ENCODE measurements at places on chromosomes 2 and 18.

DNA sequence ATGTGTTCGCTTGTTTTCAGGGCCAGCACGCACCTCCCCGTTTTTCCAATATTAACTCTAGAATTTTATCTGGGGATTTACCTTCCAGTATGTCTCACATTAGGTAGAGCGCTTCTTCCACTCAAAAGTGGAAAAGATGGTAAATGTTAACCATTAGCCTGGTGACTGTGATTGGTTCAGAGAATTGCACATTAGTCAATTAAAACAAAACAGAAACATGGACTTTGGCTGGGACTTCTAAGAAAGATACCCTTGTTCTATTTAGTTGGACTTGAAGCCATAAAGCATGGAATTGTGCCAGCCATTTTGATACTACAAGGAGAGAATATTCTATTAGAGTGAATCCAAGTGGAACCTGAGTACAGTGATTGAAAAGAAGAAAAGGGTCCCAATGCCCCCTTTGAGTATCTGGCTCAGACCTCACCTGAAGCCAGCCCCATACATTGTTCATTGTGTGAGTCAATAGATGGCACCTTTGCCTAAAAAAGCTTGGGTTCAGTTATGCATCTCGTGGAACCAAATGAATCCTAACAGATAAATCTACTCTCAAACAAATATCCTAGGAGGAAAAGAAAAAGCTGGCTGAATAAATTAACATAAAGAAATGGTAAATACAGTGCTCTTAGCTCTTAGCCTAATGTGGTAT lies 354.3 kb downstream of the IRS1 start:
- no peak for DNase-seq

- no peak for DNase-seq
These were observed 280.2 kb downstream of the KCNJ3 start for GRCh38 chr2:154978710-154979109.

DNA sequence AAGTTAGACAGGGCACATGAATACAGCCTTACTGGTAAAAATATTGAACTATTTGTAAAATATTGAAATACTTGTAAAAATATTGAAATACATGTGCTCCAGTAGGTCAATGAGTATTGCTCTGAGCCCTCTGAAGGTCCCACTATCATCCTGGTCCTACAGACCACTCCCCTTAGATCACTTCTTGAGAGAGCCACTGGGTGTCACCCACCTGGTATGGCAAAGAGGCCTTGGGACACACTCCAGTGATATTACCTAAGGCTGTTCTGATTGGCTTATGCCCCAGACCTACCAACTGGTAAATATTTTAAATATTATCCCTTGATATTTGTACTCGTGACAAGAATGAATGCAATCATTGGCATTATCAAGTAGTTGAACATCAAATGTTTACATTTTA lies 5.0 kb downstream of the THSD7B start:
- no peak for DNase-seq

GRCh38 chr2:15271276-15271675 lies 289.9 kb downstream of the NBAS start:
- DNase-seq, result no peak

- DNase-seq, result no peak
These were observed 118.4 kb downstream of the ETAA1 start for GRCh38 chr2:67515538-67515937.

DNA sequence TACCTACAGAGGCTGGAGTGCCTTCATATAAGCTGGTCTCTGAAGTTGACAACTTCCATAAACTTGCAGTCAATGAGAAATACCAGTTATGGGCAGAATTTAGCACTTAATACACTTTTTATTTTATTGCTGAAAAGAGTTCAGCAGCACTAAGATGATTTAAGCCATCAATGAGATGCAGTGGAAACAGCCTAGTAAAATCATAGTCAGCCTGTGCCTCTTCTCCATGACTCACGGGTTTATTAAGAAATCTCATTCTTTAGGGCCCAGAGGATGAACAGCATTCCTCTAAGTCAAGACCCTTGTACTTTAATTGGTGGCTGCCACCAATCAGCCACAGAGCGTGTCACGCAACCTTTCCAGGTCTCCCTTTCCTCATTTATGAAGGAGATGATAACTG lies 1357.9 kb upstream of the CELF4 start:
- no peak for DNase-seq

DNA sequence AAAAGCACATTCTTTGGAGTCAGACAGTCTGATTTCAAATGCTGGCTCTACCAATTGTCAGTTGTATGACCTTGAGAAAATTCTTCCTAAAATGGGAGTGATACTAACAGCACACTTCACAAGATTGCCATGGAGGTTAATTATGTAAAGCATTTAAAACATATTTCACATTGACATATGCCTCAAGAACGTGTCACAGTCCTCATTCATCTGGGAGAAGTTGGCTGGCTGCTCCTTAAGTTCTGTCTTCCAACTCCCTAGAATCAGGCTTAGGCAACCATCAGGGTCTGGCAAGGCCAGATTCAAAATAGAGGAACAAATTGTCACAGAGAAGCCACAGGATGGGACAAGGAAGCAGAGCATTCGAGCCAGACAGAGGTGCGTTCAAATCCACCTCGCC lies 228.0 kb upstream of the RND3 start:
- DNase-seq, result no peak

GRCh38 chr2:3585261-3586109 lies 9.4 kb upstream of the COLEC11 start:
- DNase-seq, result peak; percentile 64

DNA sequence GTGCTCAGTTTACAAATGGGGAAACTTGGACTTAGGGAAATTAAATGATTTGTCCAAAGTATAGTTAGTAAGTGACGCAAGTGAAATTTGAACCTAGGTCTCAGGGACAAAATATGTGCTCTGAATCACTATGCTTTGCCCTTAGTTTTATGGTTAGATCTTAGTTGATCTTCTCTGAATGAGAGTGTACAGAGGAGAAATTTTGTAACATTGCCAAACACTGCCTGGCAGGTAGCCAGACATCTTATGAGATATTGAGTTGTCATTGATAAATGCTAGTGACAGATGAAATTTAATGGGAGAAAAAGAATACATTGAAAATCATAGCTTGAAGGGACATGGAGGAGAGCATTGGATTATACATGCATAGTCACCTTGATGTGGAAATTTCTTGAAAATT lies 91.4 kb downstream of the GALNT1 start:
- DNase-seq, result no peak

DNA sequence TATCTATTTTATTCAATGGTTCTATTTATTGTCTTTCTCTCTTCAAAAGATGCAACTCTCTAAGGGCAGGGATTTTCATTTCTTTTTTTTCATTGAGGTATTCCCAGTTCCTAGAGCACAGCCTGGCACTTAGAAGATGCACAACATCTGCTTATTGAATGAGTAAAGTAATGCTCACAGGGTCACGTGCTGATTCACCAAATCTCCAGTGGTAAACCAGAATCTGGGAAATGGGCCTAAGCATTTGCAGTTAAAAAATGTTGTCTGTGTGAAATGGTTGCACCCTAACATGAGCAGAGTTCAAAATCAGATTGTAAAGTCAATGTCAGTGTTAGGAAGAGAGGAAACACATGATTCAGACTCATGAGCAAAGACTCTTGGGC lies 15.8 kb downstream of the SLC8A1 start:
- no peak for DNase-seq

DNA sequence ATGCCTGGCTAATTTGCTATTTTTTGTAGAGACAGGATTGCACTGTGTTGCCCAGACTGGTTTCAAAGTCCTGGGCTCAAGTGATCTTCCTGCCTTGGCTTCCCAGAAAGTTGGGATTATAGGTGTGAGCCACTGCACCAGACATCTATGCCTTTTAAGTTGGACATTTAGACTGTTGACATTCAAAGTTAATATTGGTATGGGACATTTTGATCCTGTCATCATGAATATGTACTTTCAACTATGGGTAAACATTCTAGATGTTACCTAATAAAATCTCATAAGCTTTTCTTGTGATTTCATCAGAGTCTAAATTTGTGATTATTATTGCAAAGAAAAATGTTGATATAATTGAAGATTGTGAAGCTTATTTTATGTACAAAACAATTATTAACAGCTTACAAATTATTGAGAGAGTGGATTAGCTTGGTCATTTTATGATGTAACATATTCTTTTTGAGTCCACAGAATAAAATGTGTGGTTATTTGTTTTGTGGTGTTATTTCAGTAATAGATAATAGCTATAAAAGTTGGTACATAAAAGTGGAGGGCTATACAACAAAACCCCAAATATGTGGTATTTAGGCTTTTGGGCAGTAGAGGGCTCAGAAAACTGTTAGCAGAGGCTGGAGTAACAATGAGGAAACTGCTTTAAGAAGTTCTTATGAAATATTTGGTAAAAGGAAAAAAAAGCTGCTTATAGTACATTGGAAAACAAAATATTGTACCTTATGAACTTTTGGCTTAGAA lies 41.4 kb downstream of the STARD6 start:
- DNase-seq, result no peak

- no peak for DNase-seq
These were observed 51.9 kb downstream of the CDH2 start for GRCh38 chr18:28125051-28125450.

- no peak for DNase-seq
These were observed 241.3 kb downstream of the LOXHD1 start for GRCh38 chr18:46415532-46416252.
